ENCODE measurements at places on chromosomes 1 and 21. TPM values are rescaled to one million over a fixed set of nuclear protein-coding genes. Genes with fewer than 3 reads are reported as not detected.

Gene SYTL1
- 6.7 TPM for polyA plus RNA-seq

Gene ANGPTL3
- 7.4 TPM for polyA plus RNA-seq

Gene PDE4B
- 7.3 TPM for polyA plus RNA-seq

Gene CTBS
- 26.8 TPM for polyA plus RNA-seq

Gene C1orf210
- 27.8 TPM for polyA plus RNA-seq

Gene CLDN17
- not detected for polyA plus RNA-seq

Gene OR2L2
- polyA plus RNA-seq: 0.10 TPM

DNA sequence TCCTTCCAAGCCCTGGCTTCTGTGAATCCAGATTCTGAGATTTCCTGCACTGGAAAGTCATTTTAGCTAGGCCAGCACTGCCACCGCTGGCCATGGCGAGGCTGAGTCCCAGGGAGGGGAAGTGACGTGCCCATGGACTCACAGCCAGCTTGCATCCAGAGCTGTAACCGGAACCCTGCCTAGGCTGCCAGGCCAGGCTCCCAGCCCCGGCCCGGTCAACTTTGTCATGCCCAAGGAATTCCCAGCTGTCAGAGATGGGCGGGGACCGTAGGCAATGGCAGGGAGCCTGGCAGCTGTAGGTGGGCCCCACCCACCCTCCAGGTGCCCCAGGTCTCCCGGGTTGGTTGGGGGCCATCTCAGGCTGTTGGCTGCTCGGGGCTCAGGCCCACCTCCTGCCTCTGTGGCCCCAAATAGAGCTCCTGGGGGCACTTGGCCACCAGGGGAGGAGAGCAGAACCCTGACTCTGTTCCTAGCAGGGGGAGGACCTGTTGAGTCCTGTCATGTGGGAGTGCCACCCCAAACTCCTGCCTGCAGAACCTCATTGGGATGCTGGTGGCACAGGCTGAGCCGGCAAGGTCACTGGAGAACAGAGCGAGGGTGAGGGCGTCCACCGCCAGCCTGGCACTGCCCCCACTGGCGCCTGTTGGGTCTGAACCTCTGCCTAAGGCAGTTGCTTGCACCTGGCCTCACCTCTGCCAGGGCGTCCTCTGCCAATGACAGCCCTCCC lies 57.8 kb downstream of the FOXO6 start:
- DNase-seq: no peak

- DNase-seq: no peak
Measured at GRCh38 chr1:76482272-76482671, 385.0 kb upstream of the ST6GALNAC5 start.

DNA sequence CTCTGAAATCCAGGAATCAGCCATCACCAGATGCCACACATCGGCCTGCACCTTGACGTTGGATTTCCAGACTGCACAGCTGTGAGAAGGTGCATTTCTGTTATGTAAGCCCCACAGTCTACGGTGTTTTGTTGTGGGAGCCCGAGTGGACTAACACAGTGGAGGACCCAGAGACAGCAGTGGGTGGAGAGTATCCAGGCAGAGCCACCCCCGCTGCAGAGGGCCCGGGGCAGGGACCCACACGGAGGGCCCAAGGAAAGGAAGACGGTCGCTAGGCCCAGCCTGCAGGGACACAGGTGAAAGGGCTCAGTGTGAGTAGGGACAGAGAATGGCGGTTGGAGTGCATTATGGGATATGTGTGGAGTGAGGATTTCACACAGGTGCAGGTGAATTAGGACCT lies 288.3 kb upstream of the AJAP1 start:
- no peak for DNase-seq

DNA sequence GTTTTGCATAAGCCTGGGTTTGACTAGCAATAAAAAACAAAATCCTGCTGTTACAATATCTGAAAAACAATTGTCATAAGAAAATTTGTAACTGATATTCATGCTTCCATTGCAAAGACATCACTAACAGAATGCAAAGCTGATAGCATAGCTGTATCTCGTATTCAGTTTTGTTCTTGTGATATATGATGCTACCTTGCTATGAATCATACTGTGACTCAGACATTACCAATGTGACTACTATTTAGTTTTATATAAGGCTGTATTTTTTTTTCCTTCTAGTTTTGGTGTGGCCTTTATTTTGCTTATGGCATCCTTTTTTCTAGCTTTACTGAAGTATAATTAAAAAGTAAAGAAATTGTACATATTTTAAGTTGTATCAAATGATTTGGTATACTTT lies 1381.8 kb downstream of the MRPL39 start:
- no peak for DNase-seq

DNA sequence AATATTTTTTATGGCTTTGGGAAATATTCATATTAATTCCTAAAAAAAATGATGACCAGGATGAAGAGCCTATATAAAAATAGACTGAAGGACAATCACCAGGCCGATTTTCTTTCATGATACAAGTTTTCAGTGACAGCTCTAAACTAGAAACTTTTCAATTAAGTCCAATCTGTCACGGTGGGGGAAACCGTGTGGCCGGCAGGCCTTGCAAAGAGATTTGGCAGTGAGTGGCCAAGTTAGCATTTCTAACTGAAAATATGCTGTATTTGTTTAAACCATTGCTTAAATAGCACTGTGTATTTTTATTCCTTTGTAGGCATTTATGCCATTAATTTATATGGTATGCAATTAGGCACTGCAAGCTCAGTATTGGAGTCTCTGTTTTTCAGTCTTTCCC lies 294.5 kb upstream of the NRIP1 start:
- no peak for DNase-seq

DNA sequence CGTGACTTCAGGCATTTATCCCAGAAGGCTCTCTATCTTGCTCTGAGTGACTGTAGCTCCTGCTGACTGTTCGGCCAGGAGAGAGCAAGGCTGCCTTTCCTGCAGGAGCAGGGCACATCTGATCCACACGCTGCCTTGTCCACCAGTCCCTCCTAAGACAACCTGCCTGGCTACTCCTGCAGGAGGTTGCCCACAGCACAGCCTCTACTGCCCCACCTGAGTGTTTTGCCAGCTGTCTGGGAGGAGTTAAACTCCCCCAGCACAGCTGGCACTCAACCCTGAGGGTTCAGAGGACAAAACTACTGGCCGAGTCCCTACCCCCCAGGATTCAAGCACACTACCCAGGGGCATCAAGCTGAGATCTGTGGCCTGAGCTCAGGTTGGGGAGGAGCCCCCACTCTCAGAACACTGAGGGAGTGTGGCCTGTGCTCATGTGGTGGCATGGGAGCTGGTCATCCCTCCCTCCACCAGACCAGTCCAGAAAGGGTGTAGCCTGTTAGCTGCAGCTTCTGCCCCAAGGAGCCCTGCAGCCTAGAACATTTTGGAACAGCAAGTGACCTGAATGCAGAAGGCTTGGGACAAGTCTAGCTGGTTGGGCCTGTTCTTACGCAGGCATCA lies 237.3 kb downstream of the SLC44A5 start:
- DNase-seq: no peak

- no peak for DNase-seq
Measured at GRCh38 chr1:155113450-155113980, 14.2 kb upstream of the EFNA1 start.

- DNase-seq: no peak
Measured at GRCh38 chr1:165426745-165427144, 18.2 kb downstream of the RXRG start.

- DNase-seq: no peak
Measured at GRCh38 chr1:2045468-2046173, 4.6 kb upstream of the PRKCZ start.

GRCh38 chr1:60273185-60273584 lies 199.6 kb upstream of the C1orf87 start:
- DNase-seq: no peak

DNA sequence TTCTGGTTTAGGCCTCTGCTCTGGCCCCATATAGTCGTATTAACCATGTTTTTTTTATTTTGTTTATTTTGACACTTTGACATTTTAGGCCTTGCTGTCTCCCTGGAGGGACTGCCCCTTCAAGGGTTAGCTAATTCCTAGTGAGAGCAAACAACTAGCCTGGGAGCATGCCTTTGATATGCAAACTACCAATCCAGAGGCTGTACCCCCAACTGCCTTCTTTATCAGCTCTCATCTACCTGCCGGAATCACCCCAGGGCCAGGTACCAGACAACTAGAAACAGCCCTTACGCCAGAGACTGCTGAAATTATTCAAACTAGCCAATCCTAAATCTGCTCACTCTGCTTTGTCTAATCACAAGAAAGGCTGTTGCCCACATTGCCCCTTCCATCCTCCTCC lies 13.0 kb upstream of the ST6GALNAC5 start:
- DNase-seq: no peak

GRCh38 chr1:238177351-238177750 lies 286.6 kb upstream of the ZP4 start:
- DNase-seq: no peak

- no peak for DNase-seq
Measured at GRCh38 chr1:245881767-245882391, 625.2 kb downstream of the SMYD3 start.

GRCh38 chr1:11654939-11655808 lies 497 bp downstream of the FBXO44 start:
- no peak for DNase-seq

DNA sequence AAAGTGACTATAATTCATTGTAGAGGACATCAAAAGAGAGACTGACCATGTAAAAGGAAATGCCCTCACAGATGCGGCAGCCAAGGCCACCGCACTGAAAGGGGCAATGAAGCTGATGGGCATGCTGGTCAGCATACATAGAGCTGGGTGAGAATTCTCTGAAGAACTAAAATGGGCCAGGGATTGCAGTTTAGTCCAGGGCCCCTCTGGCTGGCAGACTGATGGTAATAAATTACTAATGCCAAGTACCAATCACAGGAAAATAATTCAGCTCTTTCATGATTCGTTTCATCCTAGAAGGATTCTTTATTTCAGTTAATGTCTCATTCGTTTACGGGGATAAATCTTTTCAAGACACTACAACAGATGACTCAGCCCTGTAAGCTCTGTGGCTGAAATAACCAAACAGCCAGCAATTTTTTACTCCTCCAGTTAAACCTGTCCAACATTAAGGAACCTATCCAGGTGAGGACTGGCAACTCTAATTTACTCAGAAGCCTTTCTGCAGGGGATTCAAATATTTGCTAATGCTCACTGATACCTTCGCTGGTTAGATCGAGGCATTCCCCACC lies 56.9 kb upstream of the MAP1LC3C start:
- DNase-seq: no peak

DNA sequence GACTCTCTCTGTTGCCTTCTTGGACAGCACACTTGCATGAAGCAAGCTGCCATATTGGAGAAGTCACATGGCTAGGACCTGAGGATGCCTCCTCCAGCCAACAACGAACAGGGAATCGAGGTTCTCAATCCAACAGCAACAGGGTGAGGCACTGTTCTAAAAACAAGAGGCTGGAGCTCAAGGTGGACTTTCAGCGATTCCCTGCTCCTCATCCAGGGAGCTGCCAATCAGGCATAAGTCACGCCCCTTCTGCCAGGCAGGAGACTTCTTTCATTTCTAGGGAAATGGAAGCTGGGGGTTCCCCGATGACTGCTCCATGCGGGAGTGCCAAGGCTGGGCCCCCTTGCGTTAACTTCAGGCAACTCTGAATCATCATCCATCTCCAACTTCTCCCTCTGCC lies 22.7 kb upstream of the IFNAR1 start:
- DNase-seq: no peak

GRCh38 chr1:50502147-50502546 lies 78.9 kb upstream of the DMRTA2 start:
- no peak for DNase-seq

DNA sequence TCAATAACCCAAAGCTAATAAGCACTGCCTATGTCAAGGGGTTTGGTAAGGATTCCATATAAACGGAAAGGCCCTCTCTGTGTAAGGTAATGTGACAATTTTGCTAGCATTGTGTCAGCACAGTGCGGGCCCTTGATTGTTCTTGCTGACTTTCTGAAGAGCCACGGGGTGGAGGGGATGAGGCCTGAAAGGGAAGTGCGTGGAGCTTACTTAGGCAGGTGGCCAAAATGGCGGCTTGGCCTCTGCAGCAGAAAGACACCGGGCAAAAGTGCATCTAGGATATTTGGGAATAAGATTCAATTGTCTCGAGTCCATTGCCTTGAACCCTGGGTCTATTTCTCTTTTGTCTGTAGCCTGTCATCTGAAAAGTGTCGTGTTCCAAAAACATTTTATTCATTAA lies 114.3 kb downstream of the TGFB2 start:
- DNase-seq: no peak

DNA sequence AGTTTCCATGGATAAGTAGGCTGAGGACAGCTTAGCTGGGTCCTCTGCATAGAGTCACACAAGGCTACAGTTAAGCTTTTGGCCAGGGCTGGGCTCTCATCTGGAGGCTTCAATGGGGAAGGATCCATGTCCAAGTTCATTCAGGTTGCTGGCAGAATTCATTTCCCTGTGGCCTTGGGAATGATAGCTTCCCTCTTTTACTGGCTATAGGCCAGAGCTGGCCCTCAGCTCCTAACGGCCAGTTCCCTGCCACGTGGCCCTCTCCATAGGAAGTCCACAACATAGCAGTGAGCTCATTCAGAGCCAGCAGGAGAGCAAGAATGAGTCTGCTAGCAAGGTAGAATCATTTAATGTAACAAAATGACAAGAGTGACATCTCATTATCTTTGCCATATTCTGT lies 15.1 kb upstream of the PODN start:
- no peak for DNase-seq

- no peak for DNase-seq
Measured at GRCh38 chr1:243550276-243550675, 294.4 kb downstream of the SDCCAG8 start.

GRCh38 chr1:102472520-102472919 lies 475.8 kb upstream of the OLFM3 start:
- no peak for DNase-seq

DNA sequence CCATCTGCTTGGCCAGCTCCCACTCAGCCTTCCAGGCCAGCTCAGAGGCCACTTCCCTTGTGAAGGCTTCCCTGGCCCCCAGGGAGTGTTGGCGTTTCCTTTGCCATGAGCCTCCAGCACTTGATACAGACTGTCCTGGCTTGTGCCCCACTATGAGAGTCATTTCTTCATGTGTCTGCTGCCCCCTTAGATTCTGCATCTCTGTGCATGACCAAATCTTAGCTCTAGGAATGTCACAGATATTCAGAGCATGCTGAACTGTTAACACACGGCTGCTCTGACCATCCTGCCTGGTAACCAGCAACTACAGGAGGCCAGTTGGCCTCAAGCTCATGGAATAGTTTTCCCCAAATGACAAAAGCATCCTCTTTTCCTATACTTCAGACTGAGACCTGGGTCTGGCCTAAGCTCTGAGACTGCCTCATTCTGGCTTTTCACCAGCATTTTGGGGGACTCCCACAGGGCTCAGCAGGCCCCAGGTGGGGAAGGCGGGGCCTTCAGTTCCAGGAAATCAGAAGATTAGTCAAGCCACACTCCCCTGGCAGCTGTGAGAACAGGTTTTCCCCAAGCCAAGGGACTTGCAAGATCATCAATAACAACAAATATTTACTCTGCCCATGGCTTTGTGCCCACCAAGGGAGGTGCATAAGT lies 182.6 kb upstream of the EDN2 start:
- DNase-seq: no peak

DNA sequence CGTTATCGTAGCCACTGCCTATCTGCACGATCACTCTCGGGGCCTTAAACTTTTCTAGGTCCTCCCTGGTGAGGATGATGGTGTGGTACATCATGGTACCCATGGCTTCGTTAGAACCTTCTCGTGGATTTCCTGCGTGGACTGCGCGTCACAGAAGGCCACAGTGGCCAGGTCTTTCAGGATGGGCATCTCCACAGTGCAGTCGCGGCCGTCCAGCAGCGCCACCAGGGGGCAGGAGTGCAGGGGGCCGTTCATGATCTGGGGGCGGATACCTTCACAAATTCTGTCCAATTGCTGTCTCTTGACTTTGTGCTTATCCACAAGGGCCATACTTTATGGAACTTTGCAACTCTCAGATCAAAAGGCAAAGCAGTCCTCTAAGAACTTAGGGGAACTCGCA lies 69.6 kb downstream of the WLS start:
- DNase-seq: no peak
